ENCODE measurements at places on chromosomes 7 and 10.

DNA sequence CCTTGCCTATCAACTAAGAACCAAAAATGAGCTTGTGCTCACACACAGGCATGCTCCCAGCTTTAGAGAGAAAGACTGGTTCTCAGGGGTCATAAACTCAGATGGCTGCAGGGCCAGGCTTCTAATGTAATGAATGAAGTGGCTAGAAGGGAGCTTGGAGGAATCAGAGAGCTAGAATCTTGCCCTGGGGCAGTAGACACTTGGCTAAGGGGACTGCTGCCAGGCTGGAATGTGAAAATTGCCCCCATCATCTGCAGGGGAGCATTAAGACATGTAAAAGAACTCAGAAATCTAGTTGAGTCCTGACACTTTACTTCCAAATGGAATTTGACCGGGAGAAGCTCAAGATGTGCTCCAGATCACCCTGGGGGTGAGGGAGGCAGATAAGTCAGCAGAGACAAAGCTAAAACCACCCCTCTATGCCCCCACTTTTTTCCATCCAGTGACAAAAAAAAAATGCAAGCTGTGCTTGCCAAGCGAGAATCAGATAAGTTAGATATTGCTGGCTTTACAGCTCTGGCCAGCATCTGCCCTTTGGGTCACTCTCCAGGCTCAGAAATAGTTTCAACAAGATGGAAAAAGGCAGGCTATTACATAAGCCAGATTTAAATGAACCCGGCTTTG lies 2.3 kb upstream of the SLC16A9 start:
- no peak for DNase-seq

- no peak for DNase-seq
These were observed 296.0 kb downstream of the PPP1R3A start for GRCh38 chr7:113622796-113623195.

- no peak for DNase-seq
These were observed 61.6 kb upstream of the GPR26 start for GRCh38 chr10:123604506-123604905.

DNA sequence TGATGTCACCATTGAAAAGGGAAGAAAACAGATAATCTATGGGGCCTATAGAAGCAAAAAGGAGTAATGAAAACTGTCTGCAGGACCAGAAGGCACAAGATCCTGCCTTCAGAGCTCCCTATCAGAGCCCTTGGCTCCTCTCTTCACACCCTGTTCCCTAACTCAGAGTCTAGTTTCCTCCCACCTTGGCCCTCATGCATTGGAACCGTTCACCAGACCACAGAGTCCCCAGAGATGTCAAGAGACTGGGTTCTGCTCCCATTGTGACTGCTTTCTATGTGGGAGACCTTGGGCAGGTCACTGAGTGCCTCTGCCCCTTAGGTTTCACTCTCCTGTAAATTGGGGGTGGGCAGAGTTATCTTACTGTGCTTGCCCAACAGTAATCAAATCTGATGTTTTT lies 80.1 kb upstream of the RPA3 start:
- DNase-seq = no peak

GRCh38 chr7:130994378-130995115 lies 260.5 kb upstream of the KLF14 start:
- no peak for DNase-seq

GRCh38 chr10:79262959-79263746 lies 84.1 kb upstream of the PPIF start:
- DNase-seq = no peak

- DNase-seq = no peak
These were observed 55.6 kb downstream of the ITPRID1 start for GRCh38 chr7:31569528-31569927.

- no peak for DNase-seq
These were observed 156.4 kb downstream of the HTR7 start for GRCh38 chr10:90701428-90701827.

- no peak for DNase-seq
These were observed 26.1 kb upstream of the DNAJB6 start for GRCh38 chr7:157310676-157311185.

- DNase-seq = no peak
These were observed 32.8 kb upstream of the WDFY4 start for GRCh38 chr10:48651839-48652238.

GRCh38 chr7:155919391-155920067 lies 107.3 kb upstream of the SHH start:
- no peak for DNase-seq

DNA sequence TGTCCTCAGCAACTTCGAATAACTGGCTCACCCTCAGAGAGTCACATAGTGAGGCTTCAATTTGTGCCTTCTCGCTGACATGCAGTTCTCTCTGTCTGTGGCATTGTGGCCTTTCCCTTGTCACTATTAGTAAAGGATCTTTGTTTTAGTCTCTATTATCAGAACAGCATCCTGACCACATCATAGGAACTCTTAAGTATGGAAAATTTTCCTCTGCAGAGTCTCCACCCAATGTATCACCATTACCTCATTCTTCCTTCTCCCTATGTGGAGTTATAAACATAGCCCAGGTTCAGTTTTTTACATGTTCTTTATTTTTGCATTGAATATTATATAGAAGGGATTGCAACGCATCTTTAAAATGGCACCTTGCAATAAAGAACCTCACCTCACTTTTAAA lies 112.9 kb downstream of the FAM107B start:
- DNase-seq = no peak

- no peak for DNase-seq
These were observed 112.8 kb downstream of the PARD3 start for GRCh38 chr10:34702093-34702937.

DNA sequence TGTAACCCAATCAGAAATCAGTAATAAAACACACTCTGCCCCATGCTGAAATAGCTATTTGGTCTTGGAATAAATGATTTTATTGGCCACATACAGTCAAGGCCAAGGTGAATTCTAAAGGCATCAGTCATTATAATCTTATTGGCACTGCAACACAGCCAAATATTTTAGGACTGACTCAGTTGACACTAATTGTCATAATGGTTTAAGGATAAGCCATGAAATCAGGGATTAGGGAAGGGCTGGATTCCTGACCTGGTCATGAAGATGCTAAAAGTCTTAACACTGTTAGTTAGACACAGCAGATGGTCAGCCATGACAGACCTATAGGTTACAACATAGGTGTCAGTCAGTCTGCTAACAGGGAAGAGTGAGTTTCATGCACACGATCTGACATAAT lies 330.3 kb upstream of the NPSR1 start:
- DNase-seq = no peak

DNA sequence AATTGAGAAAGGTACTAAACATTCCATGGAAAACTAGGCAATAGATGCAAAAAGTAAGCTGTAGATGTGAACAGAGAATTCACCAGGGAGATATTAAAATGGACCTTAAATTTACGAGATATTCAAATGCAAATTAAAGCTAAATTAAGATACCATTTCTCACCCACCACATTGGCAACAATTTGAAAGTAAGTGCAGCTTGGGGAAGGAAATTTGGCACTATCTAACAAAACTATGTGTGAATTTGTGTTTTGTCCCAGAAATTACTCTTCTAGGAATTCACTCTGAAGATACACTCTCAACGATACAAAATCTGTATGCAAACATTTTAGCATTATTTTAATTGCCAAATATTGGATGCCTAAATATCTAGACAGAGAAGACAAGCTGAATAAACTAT lies 178.2 kb upstream of the SORCS1 start:
- no peak for DNase-seq

- DNase-seq = no peak
These were observed 82.4 kb downstream of the KLF6 start for GRCh38 chr10:3702569-3702968.

DNA sequence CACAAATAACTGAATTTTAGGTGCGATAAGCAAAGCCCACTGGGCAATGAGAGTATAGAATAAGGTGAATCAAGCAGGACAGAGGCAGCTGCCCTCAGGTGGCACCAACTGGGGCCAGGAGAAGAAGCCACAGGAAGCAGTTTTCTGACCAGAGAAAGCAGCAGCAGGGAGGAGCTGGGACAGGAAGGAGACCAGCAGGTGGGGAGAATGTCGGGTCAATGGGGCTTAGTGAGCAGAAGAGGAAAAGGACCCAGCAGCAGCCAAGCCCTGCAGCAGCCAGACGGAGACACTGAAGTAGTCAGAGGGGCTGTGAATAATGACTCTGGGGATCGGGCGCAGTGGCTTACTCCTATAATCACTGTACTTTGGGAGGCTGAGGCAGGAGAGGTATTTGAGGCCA lies 209.6 kb upstream of the SH2B2 start:
- DNase-seq = no peak

GRCh38 chr7:124542476-124542875 lies 223.1 kb downstream of the GPR37 start:
- no peak for DNase-seq

DNA sequence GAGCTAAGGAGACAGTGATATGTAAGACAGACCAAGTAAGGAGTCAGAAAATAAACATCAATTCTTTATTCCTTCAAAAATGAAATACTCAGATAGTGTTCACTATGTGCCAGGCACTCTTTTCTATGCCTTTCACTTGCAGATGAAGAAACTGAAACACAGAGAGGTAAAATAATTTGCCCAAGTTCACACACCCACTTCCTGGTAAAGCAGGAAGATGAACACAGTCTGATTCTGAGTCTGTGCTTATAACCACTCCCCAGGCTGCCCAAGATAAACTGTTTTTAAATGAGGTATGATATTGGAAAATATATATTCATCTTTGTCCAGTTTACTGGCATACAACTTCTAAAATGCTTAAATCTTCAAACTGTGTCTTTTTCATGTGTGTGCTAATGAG lies 294.4 kb upstream of the NPVF start:
- no peak for DNase-seq

- no peak for DNase-seq
These were observed 462 bp upstream of the CISD1 start for GRCh38 chr10:58268454-58268945.

- no peak for DNase-seq
These were observed 112.8 kb downstream of the BUB3 start for GRCh38 chr10:123266971-123267370.

- no peak for DNase-seq
These were observed 14.1 kb downstream of the CRYGN start for GRCh38 chr7:151425670-151426440.

GRCh38 chr10:5666008-5666840 lies at the start of gene ASB13:
ASB13 (minus strand) TSS chr10:5666595; CDS start chr10:5666551, 44 bp downstream.
- peak; percentile 83 for DNase-seq

GRCh38 chr7:90760892-90761291 lies 164.8 kb downstream of the CDK14 start:
- no peak for DNase-seq

- no peak for DNase-seq
These were observed 120.0 kb downstream of the CAMK1D start for GRCh38 chr10:12469345-12469744.

- DNase-seq = no peak
These were observed 187.9 kb upstream of the MALRD1 start for GRCh38 chr10:18860631-18861240.

DNA sequence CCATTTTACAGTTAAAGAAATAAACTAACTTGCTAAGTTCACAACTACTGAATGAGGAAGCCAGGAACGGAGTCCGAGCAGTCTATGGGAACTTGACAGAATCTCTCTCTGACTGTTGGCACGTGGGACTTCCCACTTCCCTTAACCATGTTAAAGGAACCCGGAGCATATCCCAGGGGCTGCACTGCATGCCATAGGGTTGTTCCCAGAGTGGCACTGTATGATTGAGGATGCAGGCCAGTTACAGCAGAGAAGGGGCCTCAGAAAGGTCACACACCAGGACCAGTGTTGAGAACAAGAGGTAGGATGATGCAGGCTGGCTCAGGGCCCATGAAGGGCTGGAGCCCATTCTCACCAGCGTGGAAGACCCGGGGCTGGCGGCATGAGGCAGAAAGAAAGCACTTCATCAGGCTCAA lies 201.8 kb downstream of the NSUN6 start:
- no peak for DNase-seq

GRCh38 chr7:143882604-143883078 lies 19.3 kb downstream of the TCAF1 start:
- DNase-seq = no peak

- no peak for DNase-seq
These were observed 86.6 kb upstream of the INSYN2A start for GRCh38 chr10:127283017-127283416.

DNA sequence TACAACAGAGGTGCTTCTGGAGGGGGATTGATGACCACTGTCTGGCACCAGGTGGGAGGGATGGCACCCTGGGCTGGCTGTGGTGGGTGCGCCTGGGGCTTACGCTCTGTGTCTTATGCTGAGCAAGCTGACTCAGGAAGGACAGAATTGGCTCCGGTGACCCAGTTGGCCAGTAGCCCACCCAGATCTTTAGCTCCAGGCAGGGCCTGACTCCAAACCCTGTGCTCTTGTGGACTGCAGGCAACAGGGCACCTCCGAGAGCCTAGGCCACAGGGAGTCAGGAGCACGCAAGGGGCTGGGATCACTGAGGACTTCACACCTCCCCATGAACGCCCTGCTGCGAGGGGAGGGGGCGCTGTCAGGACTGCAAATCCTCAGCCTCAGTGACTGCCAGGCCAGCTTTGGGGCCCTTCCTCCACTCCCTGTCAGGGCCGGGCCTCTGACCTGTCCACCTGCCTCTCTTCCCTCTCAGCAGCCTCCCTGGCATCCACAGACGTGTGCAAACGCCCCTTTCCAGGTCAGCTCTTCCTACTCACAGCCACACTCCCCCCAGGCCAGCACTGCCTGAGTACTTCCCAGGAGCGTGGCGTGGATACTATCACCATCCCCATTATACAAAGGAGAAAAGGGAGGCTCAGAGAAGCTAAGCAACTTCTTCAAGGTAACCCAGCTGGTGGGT lies 118.7 kb downstream of the SLIT1 start:
- DNase-seq = no peak

DNA sequence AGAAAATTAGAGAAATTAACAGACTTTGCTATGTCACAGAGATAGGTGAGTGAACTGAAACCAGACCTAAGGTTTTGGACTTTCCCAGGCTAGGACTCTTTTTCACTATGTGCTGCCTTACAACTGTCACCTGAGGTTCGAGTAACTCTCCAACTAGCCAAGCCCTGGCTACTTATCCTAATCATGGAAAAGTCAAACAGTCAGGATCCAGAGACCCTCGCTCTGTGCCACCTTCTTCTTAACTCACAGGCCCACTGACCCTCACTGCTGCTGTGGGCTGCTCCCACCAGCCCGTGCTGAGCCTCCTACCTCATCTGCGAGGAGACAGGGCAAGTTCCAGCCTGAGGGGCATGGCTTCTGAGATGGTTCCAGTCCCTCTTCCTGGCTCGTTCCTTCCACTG lies 211.4 kb upstream of the KLF14 start:
- DNase-seq = no peak
